GM20000 (cell line): ENCODE measurements at places on chromosomes 1 and 21.
A peak's percentile ranks its signal among the peaks of the same experiment; 100 is the strongest.

GRCh38 chr1:27525296-27526272, 35.6 kb upstream of the WASF2 start:
- peak; percentile 89 for DNase-seq

- DNase-seq = no peak
These were observed 308.8 kb downstream of the HHIPL2 start for GRCh38 chr1:222239130-222239529.

DNA sequence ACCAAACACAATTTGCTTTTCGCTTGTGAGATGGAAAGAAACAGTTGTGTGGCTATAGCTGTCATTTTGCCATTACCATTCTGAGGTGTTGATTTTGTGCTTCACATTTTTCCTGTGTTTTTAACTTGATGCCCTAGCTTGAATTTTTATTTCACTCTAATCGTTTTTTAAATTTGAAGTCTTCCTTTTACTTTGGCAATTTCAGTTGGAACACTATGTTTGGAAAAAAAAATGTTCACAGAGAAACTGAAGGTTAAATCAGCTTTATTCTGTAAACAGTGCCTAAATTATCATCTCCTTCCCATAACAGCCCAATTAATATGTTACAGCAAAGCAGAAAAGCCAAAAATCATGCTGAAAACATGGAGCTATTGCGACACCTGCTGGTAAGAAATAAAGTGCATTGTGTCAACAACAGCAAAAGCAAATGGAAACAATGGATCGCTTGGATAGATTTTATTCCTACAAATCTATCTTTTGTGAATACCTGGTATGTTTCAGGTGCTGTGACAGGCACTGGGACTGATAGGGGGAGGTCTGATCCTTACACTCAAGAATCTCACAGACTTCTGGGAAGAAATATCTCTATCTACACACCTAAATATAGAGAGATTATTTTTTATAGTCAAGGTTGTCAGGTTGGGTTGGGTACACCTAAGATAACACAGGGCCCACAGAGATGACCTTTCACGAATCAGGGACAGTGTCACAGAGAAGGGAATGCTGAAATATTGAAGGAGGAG, 16.2 kb upstream of the ERICH3 start:
- no peak for DNase-seq

GRCh38 chr1:201648907-201649721, 110.2 kb downstream of the NAV1 start:
- DNase-seq = peak; percentile 23

DNA sequence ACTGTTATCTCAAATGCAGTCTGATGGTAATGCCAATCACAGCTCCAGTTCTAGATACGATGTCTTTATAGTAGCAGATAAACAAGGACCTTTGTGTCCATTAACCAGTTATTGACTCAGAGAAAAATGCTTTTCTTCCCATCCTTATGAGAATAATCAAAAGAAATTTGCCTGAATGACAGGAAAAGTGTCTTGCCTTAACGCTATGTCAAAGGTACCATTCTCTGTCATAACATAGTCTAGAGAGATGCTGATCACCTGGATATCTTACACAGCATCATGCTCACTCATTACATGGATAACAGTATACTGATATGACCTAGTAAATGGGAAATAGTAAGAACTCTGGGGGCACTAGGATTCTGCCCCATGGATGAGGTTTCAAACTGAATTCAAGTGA, 151.7 kb upstream of the NEGR1 start:
- no peak for DNase-seq

GRCh38 chr1:224182866-224183590, at the start of gene DEGS1:
DEGS1 (plus strand) TSS chr1:224183240; CDS start chr1:224183337, 97 bp downstream.
- DNase-seq = peak; percentile 96

- DNase-seq = peak; percentile 70
These were observed at the start of gene SYNC for GRCh38 chr1:32702599-32703478. SYNC (minus strand) TSS chr1:32702770; CDS start chr1:32702660, 110 bp downstream.

GRCh38 chr21:42538479-42539275, 25.0 kb downstream of the SLC37A1 start:
- DNase-seq = no peak
